ENCODE measurements at places on chromosomes 4 and X.

- DNase-seq: no peak
Measured at GRCh38 chrX:65601530-65602220, 65.8 kb upstream of the MSN start.

DNA sequence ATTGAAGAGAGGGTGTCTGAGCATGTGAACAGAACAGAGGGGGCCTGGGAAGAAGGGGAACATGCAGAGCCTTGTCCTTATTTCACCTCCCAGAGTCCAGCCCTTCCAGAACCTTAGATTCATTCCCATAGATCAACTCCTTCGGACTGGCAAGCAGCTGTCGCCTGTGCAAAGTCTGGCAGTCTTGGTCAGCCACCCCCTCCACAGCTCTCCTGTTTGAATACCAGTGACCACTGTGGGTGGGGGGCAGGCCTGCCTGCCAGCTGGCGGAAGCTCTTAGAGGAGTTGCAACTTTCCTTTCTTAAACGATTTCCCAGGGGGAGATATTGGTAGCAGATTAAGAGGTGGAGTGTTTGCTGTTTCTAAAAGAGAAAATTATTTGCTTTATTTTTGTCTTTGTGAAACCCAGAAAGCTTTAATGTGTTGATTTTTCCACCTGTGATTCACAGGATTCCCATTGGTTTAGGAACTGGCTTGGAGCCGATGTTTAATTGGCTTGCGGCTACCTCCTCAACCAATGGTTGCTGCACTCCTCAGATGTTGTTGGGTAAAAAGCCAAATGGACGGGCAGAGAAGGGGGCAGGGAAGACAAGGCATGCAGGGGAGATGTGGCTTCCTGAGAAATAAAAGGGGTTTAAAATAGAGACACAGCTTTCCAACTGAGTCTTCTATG, 62.2 kb upstream of the PRPS1 start:
- DNase-seq: no peak

DNA sequence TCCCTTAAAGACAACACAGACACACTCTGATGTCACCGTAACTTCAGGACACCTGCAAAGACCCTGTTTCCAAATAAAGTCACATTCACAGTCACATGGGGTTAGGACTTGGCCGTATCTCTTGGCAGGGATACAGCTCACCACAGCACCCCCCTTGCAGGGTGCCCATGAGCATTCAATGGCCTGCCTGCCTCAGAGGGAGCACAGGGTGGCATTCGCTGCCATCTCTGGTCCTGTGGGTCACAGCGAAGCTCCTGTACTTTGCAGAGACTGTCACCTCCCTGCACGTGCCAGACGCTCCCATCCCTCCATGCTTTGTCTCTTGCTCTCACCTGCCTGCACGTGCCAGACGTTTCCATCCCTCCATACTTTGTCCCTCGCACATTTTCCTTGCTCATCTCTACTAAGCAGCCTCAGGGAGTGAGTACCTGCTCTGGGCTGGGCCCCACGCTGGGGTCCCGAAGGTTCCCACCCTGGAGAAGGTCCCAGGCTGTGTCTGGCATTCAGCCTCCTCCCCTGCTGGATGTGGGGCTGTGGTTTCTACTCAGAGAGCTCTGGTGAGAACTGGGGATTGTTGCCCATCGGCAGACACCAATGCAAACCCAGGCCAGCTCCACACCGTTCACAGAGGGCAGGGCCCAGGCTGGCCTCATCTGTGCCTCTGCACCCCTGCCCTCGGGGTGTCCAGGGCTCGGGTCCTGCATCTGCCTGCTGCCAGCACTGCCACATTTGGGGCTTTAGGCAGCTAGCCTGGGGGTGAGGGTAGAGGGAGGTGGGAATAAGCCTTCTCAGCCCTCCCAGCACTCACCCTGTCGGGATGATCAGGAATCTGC, 15.8 kb downstream of the HTRA3 start:
- no peak for DNase-seq

- no peak for DNase-seq
Measured at GRCh38 chr4:174365018-174365587, 81.4 kb downstream of the CEP44 start.

DNA sequence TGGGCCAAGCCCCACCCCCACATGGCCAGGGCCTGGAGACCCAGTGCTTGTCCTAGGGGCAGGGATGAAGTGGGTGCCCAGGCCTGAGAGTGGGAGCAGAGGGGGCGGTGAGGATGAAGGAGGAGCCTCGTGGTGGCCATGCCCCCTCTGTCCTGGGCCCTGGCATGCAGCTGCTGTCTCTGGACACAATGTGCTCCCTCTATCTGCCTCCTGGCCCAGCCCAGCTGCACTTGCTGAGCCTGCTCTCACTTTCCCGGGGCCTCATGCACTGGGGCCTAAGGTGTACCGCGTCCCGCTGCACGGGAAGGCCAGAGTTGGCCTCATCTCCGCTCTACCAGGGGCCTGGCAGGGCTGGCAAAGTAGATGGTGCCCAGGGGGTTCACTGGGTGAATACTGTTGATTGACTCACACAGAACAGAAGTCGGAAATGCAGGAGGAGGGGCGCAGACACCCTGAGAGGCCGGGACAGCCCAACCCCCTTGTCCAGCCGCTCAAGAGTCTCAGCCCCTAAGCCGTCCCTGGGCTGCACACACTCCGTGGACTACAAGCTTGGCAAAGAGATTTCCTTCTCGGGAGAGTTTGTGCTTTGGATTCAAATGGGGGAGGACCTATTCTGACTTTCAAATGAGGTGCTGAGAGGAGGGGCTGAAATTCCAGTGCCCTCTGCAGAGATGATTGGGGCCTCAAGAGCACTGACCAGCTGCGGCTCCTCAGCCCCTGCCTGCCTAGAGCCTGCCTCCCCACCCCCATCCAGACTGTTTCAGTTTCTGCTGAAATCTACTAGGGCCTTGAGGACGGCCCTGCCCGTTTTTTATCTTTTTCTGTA, 112.4 kb downstream of the PSAPL1 start:
- no peak for DNase-seq

Data from iPS DF 19.7 (cell line).